ENCODE measurements at places on chromosomes 13 and 19. TPM values are rescaled to one million over a fixed set of nuclear protein-coding genes. Genes with fewer than 3 reads are reported as not detected.

DNA sequence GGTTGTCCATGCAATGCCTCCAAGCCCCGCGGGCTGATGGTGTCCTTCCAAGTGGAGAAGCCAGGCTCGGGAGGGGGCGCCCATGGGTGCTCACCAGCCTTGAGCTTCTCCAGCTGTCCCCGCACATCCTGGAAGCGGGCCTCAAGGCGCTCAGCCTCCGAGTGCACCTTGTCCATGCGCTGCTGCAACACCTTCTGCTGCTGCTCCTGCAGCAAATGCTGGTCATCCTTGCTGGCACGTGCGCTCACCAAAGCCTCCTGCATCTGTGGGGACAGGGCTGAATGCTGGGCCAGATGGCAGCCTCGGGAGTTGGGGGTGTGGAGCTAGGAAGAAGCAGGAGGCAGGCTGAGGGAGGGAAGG lies 22.8 kb upstream of the EMP3 start:
- no peak overlapping the region for H3K4me3 ChIP-seq
- H3K36me3 ChIP-seq: no peaks in the 10 kb centered on the region
- H3K27ac ChIP-seq: no peak overlapping the region
- DNase-seq: no peak
- H3K27me3 ChIP-seq: no peaks in the 10 kb centered on the region
- no peaks in the 10 kb centered on the region for H3K4me1 ChIP-seq

DNA sequence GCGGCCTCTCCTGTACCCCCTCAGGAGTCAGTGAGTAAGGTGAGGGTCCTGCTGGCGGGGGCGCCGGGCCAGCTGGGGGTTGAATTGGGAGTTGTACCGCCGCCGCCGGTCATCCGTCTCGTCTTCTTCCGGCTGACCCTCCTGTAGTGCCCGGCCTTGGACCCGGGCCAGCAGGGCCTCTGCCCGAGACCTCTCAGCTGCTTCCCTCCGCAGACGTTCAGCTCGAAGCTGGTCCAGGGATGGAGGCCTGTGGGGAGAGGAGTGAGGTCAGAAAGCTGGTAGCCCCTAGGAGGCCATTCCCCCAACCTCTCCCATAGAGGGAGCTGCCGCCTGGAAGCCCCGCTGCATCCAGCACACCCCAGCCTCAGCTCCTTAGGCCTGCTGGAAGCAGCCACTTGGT lies 3.8 kb downstream of the LENG1 start:
- no peaks in the 10 kb centered on the region for H3K27me3 ChIP-seq
- DNase-seq: peak; percentile 48
- peaks cover 20% of the 10 kb centered on the region for H3K4me1 ChIP-seq
- no peaks in the 10 kb centered on the region for H3K36me3 ChIP-seq
- no peak overlapping the region for H3K4me3 ChIP-seq

DNA sequence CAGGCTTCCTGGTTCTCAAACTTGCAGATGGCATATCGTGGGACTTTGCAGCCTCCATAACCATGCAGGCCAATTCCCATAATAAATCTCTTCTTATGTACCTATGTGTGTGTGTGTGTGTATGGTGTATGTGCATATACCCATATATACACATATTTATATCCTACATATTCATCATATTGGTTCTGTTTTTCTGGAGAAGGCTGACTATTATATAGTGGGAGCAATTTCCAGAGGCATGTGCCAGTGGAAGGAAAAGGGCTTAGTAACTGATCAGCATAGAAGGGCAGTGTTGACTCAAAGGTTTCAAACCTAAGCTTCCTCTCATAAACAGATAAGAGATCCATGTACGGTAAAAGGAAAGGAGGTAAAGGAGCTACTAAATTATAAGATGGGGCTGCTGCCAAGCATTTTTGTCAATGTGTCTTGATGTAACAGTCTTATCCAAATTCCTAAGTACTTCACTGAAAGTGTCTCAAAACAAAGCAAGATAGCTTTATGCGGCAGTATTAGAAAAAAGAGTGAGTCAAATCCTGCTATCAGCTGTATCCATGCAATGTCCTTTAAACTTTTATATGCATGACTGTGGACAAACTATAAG lies 432.1 kb downstream of the TBC1D4 start:
- H3K27ac ChIP-seq: no peak overlapping the region
- no peaks in the 10 kb centered on the region for H3K36me3 ChIP-seq
- H3K4me1 ChIP-seq: no peaks in the 10 kb centered on the region

DNA sequence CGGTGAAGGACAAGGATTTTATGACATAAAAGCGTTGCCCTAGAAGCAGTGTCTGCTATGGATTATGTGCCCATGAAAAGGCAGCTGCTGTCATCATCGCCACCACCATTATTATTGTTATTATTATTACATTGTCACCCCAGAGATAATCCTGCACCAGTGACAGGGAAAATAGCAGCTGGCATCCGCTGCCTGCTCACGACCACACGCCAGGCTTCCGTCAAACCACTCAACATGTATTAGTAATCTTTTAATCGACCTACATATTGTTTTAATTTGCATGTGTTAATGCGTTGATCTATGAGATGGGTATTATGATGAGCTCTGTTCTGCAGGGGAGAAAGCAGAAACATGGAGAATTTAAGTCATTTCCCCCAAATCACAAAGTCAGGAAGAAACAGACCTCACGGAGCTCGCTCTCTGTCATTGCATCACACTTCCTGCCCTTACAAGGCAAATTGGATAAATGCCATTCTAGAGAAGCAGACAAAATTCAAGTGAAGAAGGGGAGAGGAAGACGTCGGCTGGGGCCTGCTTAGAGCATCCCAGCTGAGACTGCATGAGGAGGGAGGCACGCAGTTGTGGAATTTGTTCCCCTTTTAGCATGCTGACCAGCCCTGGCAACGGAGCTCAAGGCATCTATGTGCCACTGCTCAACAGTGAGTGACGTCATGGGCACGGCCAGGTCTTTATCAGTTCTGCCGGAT lies at the start of gene FFAR3:
Gene FFAR3 (plus strand): TSS at position 594 of the 707 bp plus-strand sequence. CDS start 431 bp downstream, outside the sequence.
- no peaks in the 10 kb centered on the region for H3K36me3 ChIP-seq
- no peak within 1 kb of the TSS for H3K27ac ChIP-seq
- no peaks in the 10 kb centered on the region for H3K27me3 ChIP-seq

GRCh38 chr19:40719414-40719894 lies 2.5 kb downstream of the ITPKC start:
- H3K4me3 ChIP-seq: no peak overlapping the region
- H3K27me3 ChIP-seq: no peaks in the 10 kb centered on the region
- DNase-seq: no peak
- peak overlapping the region; percentile 95 for H3K27ac ChIP-seq
- H3K36me3 ChIP-seq: peaks cover 11% of the 10 kb centered on the region

DNA sequence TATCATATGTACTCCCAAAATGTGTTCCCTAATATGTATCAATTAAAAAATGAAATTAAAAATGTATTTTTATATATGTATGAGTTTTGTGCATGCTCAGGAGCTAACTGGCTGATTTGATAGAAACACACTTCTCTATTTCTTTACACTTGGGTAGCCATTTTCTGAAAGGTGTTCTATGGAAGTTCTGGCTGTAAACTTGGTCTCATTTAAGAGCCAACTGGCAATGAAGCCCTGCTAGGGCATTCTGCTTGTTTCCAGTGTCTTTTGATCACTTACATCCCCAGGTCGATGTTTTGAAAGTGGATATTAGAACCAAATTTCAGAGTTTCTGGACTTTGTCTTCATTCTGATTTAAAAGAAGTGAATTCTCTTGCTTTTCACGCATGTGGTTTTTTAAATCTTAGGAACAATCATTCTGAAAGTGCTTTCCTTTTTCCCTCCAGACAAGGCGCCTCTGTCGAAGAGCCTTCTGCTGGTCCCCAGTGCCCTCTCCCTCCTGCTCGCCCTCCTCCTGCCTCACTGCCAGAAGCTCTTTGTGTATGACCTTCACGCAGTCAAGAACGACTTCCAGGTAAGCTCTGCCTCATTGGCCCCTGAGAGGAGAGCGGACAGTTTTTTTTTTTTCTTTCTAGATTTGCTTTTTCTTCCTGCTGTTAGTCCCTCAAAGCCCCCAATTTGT lies 20.1 kb downstream of the GPR18 start:
- H3K4me1 ChIP-seq: no peaks in the 10 kb centered on the region
- peak overlapping the region; percentile 6 for H3K4me3 ChIP-seq
- peak overlapping the region; percentile 27 for H3K27ac ChIP-seq

- no peaks in the 10 kb centered on the region for H3K27me3 ChIP-seq
- H3K4me1 ChIP-seq: peaks cover 4% of the 10 kb centered on the region
- H3K4me3 ChIP-seq: no peak overlapping the region
- H3K27ac ChIP-seq: no peak overlapping the region
- peak; percentile 47 for DNase-seq
These were observed 3.6 kb downstream of the FAM187B start for GRCh38 chr19:35224681-35225571.

- H3K27me3 ChIP-seq: no peaks in the 10 kb centered on the region
- peak overlapping the region; percentile 54 for H3K4me3 ChIP-seq
- DNase-seq: peak; percentile 86
- peak overlapping the region; percentile 40 for H3K27ac ChIP-seq
- peaks cover 8% of the 10 kb centered on the region for H3K4me1 ChIP-seq
These were observed 16.0 kb upstream of the MRI1 start for GRCh38 chr19:13748169-13748828.

DNA sequence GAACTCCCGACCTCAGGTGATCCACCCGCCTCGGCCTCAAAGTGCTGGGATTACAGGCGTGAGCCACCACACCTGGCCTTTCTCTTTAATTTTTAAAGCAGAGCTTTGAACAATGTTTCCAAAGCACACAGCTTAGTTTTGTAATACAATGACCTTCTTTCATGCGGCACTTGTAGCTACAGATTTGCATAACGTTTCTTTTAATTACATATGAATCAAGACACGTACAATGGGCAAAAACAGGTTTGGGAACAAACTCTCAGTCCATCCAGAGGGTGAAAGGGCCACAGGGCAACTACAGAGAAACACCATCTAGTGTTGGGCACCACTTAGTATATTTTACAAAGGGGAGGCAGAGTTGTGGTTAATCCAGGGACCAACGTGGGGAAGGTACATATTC lies 19.0 kb upstream of the S1PR4 start:
- no peaks in the 10 kb centered on the region for H3K27me3 ChIP-seq
- H3K27ac ChIP-seq: no peak overlapping the region
- DNase-seq: no peak
- H3K36me3 ChIP-seq: no peaks in the 10 kb centered on the region
- no peak overlapping the region for H3K4me3 ChIP-seq

GRCh38 chr13:82002710-82003109 lies 1661.8 kb upstream of the SPRY2 start:
- H3K27ac ChIP-seq: no peak overlapping the region
- H3K4me3 ChIP-seq: no peak overlapping the region
- H3K36me3 ChIP-seq: no peaks in the 10 kb centered on the region
- no peaks in the 10 kb centered on the region for H3K4me1 ChIP-seq

DNA sequence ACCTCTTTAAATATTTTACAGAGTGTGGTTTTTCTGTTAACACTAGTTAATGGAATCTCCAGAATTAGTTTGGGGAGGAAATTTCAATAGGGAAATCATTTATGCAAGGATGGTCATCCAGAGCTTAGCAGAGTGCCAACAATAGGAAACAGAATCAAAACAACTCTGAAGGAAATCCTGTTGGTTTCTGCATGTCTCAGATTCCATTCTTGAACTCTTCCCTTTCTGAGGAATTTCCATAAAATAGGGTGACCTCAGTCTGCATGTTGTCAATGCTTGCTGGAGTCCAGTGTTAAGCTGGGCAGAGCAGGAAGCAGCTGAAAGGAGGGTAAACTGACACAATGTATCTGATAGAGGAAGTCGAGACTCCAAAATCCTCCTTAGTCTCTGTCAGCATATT lies 16.9 kb downstream of the CBY2 start:
- no peak overlapping the region for H3K4me3 ChIP-seq
- H3K36me3 ChIP-seq: no peaks in the 10 kb centered on the region
- H3K4me1 ChIP-seq: no peaks in the 10 kb centered on the region
- DNase-seq: no peak

DNA sequence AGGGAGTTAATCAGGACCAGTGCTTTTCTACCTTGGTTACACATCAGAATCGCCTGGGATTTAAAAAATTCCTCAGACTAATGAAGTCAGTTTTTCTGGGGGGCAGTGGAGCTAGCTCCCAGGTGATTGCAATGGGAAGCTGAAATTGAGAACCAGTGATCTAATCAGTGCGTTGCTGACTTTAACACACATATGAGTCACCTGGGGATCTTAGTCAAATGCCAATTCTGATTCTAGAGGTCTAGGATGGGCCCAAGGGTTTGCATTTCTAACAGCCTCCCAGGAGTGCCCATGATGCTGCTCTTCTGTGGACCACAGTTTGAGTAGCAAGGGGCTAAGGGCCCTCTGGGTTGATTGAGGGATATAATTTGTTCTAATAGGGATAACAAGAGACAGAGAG lies 54.5 kb downstream of the KL start:
- H3K27me3 ChIP-seq: no peaks in the 10 kb centered on the region
- no peaks in the 10 kb centered on the region for H3K4me1 ChIP-seq
- no peak overlapping the region for H3K4me3 ChIP-seq
- no peak for DNase-seq
- no peak overlapping the region for H3K27ac ChIP-seq

GRCh38 chr19:46881092-46881491 lies 20.3 kb downstream of the ARHGAP35 start:
- no peaks in the 10 kb centered on the region for H3K36me3 ChIP-seq
- no peaks in the 10 kb centered on the region for H3K27me3 ChIP-seq
- DNase-seq: no peak
- peaks cover 10% of the 10 kb centered on the region for H3K4me1 ChIP-seq

DNA sequence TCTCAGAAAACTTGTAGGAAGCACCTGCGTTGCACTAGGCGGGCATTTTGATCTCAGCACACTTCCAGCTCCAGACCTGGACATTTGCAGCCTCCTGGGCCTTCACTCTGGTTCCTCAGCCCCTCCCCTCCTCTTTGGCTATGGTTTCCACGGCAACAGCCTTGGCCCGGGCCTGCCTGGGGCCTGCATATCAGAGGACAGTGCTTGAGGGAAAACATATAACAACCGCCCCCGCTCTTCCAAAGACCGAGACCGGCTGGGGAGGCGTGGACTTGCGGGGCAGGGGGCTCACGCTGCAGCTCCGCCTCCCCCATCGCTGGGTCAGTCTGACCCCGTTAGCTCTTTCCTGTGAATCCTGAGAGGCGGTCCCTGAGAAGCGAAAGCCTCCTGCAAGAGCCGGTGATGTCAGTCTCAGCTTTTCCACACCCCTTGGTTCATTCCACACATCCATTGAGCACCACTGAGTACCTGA lies 125.7 kb upstream of the PEG3 start:
- peak overlapping the region; percentile 77 for H3K27ac ChIP-seq
- no peaks in the 10 kb centered on the region for H3K36me3 ChIP-seq
- peak; percentile 78 for DNase-seq
- no peak overlapping the region for H3K4me3 ChIP-seq
- H3K27me3 ChIP-seq: no peaks in the 10 kb centered on the region
- H3K4me1 ChIP-seq: peaks cover 26% of the 10 kb centered on the region

DNA sequence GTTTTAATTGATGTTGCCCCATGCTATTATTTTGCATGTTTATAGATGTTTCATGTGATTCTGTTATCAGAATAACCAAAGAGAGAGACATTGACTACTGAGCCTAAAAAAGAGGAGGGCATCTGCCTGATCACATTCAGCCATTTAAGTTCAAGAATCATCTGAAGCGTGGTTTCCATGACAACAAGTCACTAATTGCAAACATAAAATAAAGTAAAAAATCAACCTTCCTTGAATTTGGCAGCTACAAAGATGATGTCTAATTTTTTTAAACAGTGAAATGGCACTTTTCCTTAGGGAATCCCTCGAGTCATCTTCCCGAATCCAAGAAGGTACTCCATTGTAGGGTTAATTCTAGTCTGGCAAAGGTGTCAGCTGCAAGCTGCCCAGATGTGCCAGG lies 884.2 kb downstream of the DIAPH3 start:
- no peak overlapping the region for H3K27ac ChIP-seq
- DNase-seq: no peak
- H3K27me3 ChIP-seq: no peaks in the 10 kb centered on the region

KLK10 gene
- not detected for total RNA-seq

LIN7B gene
- 9.5 TPM for total RNA-seq

SPTBN4 gene
- 3.5 TPM for total RNA-seq

PLA2G4C gene
- total RNA-seq: 51.6 TPM

KLK4 gene
- total RNA-seq: not detected

CRLF1 gene
- total RNA-seq: 0.44 TPM

ZNF506 gene
- 20.4 TPM for total RNA-seq

ZNF256 gene
- 2.4 TPM for total RNA-seq

CKM gene
- total RNA-seq: not detected

LGALS4 gene
- not detected for total RNA-seq

SIGLEC7 gene
- total RNA-seq: 4.2 TPM

Measured in adrenal gland (tissue), 19 donors.